ENCODE measurements at places on chromosomes 3 and 15.

DNA sequence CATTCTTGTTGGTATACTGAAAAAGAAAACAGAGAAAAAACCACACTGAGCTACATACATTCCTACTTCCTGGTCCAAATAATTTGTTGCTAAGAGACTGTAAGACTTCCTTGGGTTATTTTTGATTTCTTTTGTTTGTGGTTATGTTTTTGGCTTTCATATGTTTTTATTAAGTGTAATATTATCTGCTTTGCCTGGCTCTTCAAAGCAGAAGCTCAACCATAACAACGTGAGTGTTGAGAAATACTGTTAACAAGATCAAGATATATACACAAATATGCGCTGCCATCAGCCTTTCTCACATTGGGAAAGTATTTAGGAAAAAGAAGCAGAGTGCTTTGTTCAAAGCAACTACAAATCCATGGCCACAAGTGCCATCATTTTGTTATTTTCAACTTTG lies 556.2 kb upstream of the CBLB start:
- DNase-seq, result no peak

GRCh38 chr15:44836094-44836493 lies 99.8 kb downstream of the TRIM69 start:
- DNase-seq, result no peak

DNA sequence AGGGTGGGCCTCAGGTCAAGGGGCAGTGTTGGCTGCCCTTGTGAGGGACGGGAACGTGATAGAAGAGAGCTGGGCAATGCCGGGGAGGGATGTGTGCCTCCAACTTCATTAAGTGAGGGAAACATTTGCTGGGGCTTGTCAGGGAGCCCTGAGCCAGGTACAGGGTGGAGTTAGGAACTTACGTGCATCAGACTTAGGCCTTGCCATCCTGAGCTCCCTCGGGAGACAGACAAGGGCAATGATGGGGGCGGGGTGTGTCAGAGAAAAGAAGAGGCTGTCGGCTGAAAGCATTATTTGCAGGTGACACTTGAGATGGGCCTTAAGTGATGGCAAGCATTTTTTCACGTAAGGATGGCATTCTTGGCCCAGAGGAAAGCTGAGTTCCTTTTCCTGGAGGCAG lies 1.6 kb downstream of the FAM131A start:
- DNase-seq, result no peak

- no peak for DNase-seq
Measured at GRCh38 chr3:195194559-195195206, 76.3 kb downstream of the XXYLT1 start.

- DNase-seq, result no peak
Measured at GRCh38 chr15:90579213-90579612, 49.5 kb downstream of the CRTC3 start.

- DNase-seq, result no peak
Measured at GRCh38 chr3:31743331-31744089, 210.8 kb downstream of the STT3B start.

GRCh38 chr3:112508860-112509259 lies 9.6 kb upstream of the BTLA start:
- DNase-seq, result no peak

DNA sequence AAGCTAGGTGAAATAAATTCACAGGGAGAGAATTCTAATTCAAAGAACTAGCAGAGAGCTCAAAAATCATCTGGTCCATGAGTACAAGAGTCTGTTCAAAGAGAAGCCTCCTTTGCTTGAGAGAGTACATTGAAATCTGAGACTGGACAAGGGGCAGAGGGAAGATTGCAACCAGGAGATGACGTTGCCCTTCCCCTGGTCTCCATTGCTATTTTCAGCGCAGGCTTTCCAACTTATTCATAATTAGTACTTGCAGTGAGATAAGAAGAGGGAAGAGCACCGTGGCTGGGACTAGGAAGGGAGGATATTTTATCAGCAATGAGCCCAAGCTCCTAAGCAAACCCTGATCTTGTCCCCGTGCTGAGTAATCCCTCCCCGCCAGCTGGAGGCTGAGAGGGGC lies 251.8 kb upstream of the RORA start:
- DNase-seq, result no peak

- DNase-seq, result no peak
Measured at GRCh38 chr15:82828075-82828474, 18.6 kb downstream of the WHAMM start.

- no peak for DNase-seq
Measured at GRCh38 chr3:75012791-75013331, 398.4 kb upstream of the CNTN3 start.

DNA sequence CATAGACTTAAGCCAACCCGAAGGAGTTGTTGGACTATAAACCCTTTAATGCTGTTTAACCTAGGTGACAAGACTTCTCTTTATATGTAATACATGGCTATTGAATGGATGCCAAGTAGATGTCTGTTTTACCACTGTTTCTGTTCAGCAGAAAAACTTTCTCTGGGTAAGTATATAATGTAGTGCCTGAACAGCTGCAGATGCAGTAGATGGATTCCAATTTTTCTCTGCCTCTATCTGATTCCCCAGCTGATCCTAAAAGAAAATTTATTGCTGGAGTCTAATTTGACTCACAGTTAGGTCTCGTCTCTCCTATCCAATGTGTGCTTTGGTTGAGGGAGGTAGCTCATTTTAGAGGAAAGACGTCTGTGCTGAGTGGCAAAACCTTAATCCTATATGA lies 256.5 kb upstream of the CBLB start:
- DNase-seq, result no peak

DNA sequence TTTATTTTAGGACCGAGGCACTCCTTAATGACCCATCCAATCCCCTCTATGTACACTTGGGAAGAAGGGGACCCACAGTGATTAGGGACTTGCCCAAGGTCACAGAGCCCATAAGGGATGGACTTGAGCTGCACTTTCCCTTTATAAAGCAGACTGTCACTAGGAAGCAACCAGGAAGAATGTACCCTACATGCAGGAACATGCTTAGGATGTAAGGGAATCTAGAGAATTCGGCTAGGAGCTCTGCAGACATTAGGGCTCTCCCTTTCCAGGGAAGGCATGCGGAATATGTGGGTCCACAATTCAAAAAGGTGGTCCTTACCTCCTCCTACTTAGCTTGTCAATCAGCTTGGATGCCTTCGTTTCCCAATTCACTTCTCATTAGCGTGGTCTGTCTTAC lies 78.7 kb downstream of the TMEM266 start:
- DNase-seq, result no peak

- no peak for DNase-seq
Measured at GRCh38 chr15:72591361-72591760, 63.1 kb upstream of the GOLGA6B start.

DNA sequence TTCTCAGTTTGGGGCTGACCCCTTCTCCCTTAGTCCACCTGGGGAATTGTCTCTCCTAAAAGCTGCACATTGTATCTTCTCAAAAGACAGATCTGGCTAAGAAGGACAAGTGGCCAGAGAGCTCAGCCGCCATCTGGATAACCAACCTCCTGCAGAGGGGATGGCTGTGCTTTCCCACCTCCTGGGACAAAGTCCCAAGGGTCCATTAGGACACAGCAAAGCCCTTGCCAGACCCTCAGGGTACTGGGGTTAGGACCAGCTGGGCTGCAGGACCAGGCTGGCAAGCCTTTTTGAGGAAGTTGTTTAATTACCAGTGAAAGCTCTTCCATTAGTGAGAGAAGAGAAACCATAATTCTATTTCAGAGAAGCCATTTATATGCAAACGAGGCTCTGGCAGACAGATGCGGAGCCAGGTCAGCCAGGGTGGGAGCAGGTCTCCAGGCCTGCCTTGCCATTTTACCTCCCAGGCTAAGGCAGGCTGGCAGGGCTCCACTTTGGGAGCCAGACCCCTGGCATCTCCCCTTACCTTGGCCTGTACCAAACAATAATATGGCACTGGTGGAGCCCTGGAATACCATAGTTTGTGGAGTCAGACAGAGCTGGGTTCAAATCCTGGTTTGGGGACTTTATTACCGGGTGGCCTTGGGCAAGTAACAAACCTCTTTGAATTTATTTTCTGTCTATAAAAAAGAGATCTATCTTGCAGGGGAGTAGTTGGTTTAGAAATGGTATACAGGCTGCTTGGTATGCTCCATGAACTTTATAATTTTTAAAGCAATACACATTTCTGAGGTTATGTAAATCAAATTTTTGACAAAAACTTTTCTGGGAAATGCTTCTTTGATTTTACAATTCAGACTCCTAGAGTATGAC lies 17.9 kb downstream of the SHF start:
- DNase-seq, result no peak

- no peak for DNase-seq
Measured at GRCh38 chr3:48747706-48748105, 30.7 kb upstream of the IP6K2 start.

GRCh38 chr3:182490596-182491491 lies 302.5 kb upstream of the ATP11B start:
- no peak for DNase-seq

GRCh38 chr15:27123808-27124207 lies 152.8 kb downstream of the GABRG3 start:
- no peak for DNase-seq

DNA sequence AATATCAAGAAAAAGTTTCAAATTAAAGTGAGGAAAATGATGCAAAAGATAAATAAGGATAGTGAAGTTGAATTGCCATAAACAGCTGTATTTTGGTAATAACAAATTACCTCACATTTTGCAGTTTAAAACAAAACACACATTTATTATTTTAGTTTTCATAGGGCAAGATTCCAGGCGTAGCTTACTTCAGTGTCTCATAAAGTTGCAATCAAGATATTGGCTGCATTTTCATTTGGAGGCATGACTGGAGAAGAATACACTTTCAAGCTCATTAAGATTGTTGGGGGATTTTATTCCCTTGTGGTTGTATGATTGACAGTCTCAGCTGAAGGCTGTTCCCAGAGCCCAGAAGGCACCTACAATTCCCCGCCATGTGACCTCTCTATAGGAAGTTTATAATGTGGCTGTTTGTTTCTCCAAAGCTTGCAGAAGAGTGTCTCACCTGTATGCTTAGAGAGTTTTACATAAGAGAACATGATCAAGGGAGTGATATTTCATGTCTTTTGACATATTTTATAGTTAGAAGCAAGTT lies 151.4 kb downstream of the OTOL1 start:
- DNase-seq, result no peak

DNA sequence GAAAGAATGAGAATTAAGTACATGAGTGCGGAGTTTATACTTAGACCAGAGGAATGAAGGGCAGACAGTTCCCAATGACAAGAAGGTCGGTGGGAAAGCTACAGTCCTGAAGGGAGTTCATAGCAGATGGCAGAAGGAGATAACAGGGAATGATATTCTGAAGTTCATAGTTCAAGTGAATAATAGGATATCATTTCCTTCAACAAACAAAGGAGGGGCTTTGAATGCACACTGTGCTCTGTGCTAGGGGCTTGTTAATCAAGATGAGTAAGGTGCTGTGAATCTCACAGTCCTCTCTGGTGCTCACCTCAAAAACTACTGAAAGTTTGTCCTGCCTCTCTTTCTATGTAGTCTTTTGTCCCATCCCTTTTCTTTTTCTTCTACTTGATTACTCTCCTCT lies 41.9 kb downstream of the SIDT1 start:
- no peak for DNase-seq

GRCh38 chr3:79351699-79352098 lies 416.1 kb downstream of the ROBO1 start:
- DNase-seq, result no peak

DNA sequence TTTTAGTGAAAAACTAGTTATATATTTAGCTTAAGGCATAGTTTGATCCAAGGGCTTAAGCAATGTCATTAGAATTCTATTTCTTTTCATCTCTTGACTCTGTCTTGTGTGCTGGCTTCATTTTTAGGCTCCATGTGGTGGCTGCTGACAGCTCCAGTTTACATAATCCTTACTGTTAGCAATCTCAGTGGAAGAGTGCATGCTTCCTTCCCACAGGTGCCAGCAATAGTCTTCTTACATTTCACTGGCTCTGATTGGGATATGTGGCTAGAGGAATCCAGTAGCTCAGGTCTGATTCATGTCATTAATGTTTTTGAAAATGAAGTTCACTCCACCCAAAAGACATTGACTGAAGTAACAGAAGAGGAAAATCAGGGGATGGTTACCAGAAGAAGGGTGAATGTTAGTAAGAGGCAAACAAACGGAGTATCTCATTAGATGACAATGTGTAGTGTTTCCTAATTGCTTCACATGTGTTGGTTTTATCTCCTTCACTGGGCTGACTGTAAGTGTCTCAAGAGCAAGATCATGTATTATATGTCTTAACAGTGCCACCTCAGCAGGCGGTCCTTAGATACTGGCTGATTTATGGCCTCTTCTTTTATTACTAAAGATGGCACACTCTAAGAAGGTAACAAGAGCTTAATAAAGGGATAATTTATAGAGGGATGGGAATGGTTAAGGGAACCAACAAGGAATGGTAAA lies 25.6 kb upstream of the TCF12 start:
- DNase-seq, result no peak

DNA sequence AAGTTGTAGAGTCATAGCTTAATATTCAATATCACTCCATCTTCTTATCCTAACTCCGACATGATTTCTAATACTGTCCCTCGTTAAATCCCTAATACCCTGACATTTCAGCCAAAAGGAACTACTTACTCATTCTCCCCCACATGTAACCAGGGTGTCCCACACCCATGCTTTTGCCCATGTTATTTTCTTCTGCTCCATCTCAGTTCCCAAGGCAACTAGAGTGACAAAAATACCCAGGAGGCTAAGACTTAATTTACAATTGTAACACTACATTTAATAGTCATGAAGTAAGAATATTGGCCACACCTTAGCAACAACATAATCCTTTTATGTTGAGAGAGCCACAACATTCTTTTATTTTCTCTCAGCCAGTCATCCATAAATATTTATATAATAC lies 248.5 kb upstream of the TGFBR2 start:
- DNase-seq, result no peak

DNA sequence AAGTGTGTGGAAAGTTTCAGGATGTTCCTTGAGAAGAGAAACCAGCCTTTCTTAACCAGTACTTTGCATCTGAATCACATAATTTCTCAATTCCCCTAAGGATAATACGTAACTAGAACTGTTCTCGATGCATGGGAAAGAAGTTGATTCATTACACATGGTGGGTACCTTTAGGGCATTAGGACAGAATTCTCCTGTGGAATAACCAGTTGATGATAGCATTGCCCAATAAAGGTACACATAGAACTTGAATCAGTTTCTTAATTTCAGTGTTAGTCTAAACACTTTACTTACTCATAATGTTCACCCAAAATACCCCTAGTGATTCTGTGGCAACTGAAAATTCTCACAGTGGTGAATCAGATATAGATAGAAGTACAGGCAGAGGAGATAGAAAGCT lies 1030.9 kb downstream of the ROBO1 start:
- no peak for DNase-seq

DNA sequence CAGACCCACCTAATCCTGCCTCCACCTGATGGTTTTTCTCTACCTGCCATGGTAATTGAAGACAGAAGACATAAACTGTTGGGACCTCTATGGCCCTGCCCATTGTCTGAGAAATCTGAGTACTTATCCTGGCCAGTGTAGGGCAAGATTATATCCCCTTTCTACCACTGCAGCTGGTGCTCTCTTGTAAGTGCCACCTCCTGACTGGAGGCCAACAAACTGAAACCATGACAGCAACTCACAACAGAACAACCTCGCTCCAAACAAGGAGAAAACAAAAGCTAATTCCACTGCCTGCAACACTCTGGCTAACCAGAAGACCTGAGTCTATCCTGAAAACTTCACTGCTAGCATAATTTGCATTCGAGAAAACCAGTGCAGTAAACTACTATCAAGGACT lies 82.9 kb downstream of the CLDN1 start:
- DNase-seq, result no peak

GRCh38 chr3:169627073-169627472 lies 36.4 kb downstream of the MECOM start:
- DNase-seq, result no peak

- DNase-seq, result no peak
Measured at GRCh38 chr3:140391061-140391460, 286.8 kb upstream of the TRIM42 start.

GRCh38 chr3:39189959-39190269 lies 2.5 kb downstream of the XIRP1 start:
- DNase-seq, result no peak

Measured in stimulated activated CD8-positive, alpha-beta memory T cell treated with anti-CD3 and anti-CD28 coated beads, Interleukin-7, amount 100 ng/mL, for 24 hours (primary cell).